ENCODE measurements at places on chromosomes 5 and 9. TPM values are rescaled to one million over a fixed set of nuclear protein-coding genes. Genes with fewer than 3 reads are reported as not detected.

The PTGER4 gene
- 17.2 TPM for total RNA-seq

The ALG2 gene
- 38.7 TPM for total RNA-seq

The SPACA9 gene
- 8.7 TPM for total RNA-seq

- no peak for DNase-seq
Measured at GRCh38 chr9:91074866-91075265, 273.2 kb downstream of the SYK start.

DNA sequence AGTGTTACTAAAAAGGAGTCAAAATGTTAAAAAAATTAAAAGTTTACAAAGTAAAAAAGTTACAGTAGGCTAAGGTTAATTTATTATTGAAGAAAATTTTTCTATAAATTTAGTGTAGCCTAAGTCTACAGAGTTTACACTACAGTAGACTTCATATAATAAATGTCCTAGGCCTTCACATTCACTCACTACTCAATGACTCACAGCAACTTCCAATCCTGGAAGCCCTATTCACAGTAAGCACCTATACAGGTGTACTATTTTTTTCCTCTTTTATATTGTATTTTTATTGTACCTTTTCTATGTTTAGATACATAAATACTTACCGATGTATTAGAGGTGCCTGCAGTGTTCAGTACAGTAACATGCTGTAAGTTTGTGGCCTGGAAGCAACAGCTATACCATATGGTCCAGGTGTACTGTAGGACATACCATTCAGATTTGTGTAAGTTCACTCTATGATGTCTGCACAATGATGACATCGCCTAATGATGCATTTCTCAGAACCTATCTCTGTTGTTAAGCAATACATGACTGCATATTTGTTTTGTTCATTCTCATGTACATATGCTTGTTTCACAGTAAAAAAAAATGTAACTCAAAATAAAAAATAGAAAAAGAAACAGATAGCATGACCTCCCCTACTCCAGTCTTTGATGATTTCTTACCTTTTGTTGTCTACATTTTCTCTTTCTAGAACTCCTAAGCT lies 64.7 kb downstream of the NR3C1 start:
- DNase-seq, result no peak

DNA sequence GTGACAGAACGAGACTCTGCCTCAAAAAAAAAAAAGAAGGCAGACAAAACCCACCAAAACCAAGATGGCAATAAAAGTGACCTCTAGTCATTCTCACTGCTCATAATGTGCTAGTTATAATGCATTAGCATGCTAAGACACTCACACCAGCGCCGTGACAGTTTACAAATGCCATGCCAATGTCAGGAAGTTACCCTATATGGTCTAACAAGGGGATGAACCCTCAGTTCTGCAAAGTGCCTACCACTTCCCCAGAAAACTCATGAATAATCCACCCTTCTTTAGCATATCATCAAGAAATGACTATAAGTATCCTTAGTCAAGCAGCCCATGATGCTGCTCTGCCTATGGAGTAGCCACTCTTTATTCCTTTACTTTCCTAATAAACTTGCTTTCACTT lies 4.7 kb upstream of the BICD2 start:
- no peak for DNase-seq

GRCh38 chr5:33684496-33685159 lies 207.2 kb downstream of the ADAMTS12 start:
- DNase-seq, result no peak

- no peak for DNase-seq
Measured at GRCh38 chr9:111527347-111527746, 2.4 kb downstream of the ZNF483 start.

GRCh38 chr5:83102364-83102980 lies 25.1 kb downstream of the XRCC4 start:
- DNase-seq, result no peak

DNA sequence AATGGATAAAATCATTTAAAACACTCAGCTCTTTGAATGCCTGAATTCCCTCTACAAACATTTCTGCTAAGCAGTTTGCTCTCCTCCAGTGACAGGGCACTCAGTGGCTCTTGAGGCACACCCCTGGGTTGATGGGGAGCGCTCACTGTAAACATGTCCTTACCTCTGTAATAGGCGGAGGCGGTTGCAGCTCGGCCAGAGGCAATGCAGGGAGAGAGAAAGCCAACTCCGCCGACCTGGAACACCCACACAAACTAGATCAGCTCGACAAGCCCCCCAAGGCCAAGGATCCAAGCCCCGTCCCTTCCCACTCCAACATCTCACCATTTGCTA lies 329 bp downstream of the CDC23 start:
- no peak for DNase-seq

DNA sequence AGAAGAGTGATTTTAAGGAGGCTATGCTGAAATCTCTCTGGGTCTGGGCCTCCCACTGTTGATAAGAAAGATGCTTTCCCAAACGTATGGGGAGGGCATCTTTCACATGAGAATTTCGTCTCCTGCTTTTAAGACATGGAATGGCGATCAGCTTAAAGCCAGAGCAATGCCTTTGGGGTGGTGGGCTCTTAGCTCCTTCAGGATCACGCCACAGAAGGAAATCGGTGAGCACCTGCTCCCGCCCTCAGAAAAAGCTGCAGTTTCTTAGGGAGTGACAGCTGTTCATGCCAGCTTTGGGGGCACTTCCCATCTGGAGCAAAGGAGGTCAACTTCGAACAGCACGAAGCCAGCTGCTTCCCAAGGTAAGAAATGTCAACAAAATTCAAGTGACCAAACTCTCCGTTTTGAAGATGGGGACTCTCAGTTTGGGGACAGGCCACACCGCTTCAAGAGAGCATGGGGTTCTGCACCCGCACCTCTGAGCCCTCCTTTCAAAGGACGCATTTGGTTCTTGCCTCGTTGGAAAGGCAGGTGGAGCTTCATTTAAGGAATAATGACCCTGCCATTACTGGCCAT lies 39.0 kb downstream of the TRIP13 start:
- no peak for DNase-seq

DNA sequence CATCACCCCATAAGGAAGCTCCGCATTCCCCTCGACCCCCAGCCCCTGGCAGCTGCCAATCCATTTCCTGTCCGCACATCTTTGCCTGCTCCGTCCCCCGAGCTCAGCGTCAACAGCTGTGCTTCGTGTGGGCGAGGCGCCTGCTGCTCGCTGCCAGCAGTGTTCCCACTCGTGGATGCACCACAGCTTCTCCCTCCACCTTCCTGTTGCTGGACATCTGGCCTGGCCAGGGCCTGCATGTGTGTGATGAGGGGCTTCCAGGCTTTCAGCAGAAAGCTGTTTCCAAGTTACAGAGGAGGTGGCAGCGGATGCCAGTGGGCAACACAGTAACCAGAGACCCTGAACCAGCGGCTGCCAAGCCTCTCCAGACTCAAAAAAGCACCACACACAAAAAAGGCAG lies 86.0 kb downstream of the PRRT1B start:
- DNase-seq, result no peak

DNA sequence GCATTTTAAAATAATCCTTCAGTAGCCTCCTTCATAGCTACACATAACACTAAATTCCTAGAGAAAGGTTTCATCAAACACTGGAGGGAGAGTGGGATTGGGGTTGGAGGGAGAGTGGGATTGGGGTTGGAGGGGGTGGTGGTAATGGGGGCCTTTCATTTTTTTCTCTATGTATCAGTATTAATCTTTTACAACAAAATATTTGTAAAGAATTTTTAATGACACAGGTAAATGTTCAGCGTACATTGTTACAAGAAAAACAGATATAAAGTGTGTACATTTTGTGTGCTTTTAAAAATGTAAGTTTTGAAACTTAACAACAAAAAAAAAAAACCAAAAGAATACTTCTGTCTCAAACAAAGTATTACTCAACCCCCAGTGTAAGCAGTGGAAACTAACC lies 266.4 kb downstream of the DENND1A start:
- DNase-seq, result no peak

DNA sequence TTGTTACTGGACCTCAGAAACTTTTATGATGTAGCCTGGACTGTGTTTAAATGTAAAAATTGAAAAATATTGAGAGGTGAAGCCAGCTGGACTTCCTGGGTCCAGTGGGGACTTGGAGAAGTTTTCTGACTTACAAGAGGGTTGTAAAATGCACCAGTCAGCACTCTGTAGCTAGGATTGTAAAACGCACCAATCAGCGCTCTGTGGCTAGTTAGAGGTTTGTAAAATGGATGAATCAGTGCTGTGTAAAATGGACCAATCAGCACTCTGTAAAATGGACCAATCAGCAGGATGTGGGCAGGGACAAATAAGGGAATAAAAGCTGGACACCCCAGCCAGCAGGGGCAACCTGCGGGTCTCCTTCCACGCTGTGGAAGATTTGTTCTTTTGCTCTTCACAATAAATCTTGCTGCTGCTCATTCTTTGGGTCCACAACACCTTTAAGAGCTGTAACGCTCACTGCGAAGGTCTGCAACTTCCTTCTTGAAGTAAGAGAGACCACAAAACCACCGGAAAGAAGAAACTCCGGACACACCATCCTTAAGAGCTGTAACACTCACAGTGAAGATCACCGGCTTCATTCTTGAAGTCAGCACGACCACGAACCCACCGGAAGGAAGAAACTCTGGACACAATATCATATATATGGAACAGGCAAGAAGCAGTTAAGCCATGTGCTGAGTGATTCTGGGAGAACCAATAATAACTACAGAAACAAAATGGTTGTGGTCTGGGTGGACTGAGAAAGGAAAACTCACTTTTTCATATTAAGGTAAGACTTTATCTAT lies 201.3 kb downstream of the GABRG2 start:
- no peak for DNase-seq

DNA sequence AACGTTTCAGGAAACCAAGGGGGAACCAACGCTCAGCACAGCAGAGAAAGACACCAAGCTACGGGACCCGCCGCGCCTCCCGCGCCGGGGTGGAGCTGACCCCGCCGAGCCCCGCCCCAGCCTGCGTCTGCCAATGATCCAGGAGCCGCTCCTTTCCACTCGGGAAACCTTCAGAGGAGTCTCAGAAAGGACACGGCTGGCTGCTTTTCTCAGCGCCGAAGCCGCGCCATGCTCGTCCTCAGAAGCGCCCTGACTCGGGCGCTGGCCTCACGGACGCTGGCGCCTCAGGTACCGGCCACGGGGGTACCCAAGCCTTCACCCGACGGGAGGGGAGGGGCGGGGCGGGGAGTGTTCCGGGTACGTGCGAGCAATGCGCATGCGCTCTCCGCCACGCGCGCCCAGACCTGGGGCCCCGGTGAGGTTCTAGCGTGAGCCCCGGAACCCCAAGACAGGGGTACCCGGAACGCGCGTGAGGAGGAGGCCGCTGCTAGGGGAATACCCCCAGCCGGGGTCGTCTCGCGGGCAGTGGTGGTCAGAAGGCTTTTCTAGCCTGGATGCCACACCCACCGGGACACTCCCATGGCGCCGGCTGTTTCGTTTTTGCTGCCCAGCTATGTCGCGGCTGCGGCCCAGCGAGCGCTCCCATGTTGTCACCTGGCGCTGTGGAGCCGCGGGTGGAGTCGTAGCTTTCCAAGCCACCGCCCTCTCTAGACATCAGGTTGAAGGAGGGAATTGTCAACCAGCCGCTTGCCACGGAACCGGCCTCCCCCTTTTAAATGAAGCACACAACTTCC lies at the start of gene NIPSNAP3A:
Gene NIPSNAP3A, plus strand, starts transcription at position 119 of the 794 bp plus-strand sequence. Its CDS starts 110 bp downstream, at position 229.
- DNase-seq, result peak; percentile 95

GRCh38 chr9:110807956-110808598 lies 139.5 kb downstream of the MUSK start:
- DNase-seq, result no peak

- no peak for DNase-seq
Measured at GRCh38 chr9:118570066-118570465, 799.2 kb downstream of the BRINP1 start.
